Natural killer cell (primary cell): ENCODE measurements at places on chromosomes 5 and 9. TPM values are rescaled to one million over a fixed set of nuclear protein-coding genes. Genes with fewer than 3 reads are reported as not detected.
A peak's percentile ranks its signal among the peaks of the same experiment; 100 is the strongest.

The ZNF658 gene
- total RNA-seq, result 0.97 TPM

The KLHL3 gene
- 13.2 TPM for total RNA-seq

The CLTB gene
- total RNA-seq, result 77.2 TPM

The RALGPS1 gene
- 21.2 TPM for total RNA-seq

The IFNA2 gene
- total RNA-seq, result not detected

The GPR150 gene
- total RNA-seq, result 0.97 TPM

The PTPRD gene
- 0.68 TPM for total RNA-seq

The ARID3C gene
- total RNA-seq, result 0.77 TPM

The SLC1A3 gene
- 1.1 TPM for total RNA-seq

GRCh38 chr9:93261735-93262523 is 78.0 kb downstream of the WNK2 start:
- no peak for DNase-seq

- no peak for DNase-seq
Measured at GRCh38 chr5:69489246-69489645, 3.3 kb upstream of the OCLN start.

DNA sequence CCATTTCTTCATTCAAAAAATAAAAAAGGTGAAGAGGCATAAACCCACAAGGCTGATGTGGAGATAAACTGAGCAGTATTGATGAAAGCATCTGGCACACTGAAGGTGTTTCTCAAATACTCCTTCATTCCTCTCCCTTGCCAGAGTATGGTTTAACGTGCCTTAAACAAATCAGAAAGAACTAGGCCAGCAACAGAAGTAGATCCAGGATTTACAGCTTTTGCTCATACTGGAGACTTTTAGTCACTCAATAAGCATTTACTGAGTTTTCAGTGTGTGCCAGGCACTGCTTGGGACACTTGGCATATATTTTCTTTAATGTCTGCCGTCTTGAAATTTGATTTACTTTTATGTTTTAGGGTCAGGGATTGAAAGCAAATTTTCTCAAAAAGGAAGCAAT is 53.0 kb downstream of the BNC2 start:
- no peak for DNase-seq

- no peak for DNase-seq
Measured at GRCh38 chr5:143017541-143017940, 247.4 kb downstream of the ARHGAP26 start.

GRCh38 chr9:91119142-91119541 is 242.6 kb downstream of the AUH start:
- no peak for DNase-seq

GRCh38 chr5:77637170-77637997 is 1.1 kb downstream of the OTP start:
- no peak for DNase-seq

GRCh38 chr5:100758306-100758705 is 144.8 kb downstream of the ST8SIA4 start:
- DNase-seq, result no peak

GRCh38 chr9:101093620-101094019 is 65.1 kb downstream of the PLPPR1 start:
- no peak for DNase-seq

DNA sequence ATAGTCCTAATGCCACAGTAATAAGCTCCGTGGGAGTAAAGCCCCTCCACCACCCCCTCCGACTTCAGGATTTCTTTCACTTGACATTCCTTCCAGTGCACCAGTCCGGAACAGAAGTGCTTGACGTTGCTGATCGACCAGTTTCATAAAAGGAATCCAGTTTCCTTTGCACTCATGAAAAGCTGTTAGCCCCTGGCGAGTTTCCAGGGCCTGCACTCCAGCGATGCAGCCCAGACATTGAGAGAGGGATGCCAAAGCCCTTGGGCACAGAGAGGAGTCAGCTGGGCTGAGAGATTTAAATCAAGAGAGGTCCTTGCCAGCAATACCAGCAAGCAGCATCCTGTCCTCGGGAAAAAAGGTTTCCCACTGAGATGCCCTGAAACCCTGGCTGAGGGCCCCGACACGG is 170.1 kb downstream of the GABBR2 start:
- DNase-seq, result no peak

GRCh38 chr9:69056191-69056815 is 20.8 kb downstream of the FXN start:
- DNase-seq, result no peak

GRCh38 chr9:136829981-136830885 is 12.0 kb upstream of the AJM1 start:
- no peak for DNase-seq

- DNase-seq, result no peak
Measured at GRCh38 chr5:173582216-173583111, 34.0 kb downstream of the BOD1 start.

GRCh38 chr5:118327389-118327788 is 661.0 kb downstream of the DTWD2 start:
- no peak for DNase-seq

DNA sequence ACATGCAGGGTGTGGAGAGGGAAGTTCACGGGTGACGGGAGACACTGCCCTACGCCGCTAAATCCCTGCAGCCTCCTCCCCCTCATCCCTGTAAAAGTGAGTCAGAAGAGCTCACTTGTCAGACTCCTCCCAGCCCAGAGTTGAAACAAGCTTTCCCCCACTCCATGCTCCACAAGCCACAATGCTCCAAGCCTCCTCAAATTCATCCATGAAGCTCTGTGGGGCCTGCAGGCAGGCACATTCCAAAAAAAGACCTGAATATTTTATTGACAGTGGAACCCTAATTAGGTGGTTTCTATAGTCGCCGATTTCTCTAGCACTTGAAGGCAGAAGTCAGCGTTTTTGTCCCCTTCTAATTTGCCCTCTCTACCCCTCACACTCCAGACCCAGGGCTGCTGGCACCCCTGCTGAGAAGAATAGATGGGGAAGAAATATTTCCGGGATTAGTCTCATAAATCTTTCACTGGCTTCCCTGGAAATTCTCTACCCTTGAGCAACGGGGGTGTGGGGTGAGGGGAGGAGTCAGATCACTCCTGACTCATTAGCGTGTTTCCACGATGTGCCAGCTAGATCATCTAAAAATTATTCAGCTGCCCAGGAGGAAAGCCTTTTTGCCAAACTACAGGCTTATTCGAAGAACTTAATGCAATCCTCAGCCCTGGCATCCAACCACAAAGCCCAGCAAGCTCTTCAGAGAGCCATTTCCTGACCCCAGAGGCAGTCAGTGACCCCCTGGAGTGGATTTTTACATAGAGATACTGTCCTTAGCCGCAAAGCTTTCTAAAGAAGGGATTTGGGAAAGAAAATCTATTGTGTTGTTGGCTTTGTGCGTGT is 97.1 kb downstream of the ENC1 start:
- no peak for DNase-seq

DNA sequence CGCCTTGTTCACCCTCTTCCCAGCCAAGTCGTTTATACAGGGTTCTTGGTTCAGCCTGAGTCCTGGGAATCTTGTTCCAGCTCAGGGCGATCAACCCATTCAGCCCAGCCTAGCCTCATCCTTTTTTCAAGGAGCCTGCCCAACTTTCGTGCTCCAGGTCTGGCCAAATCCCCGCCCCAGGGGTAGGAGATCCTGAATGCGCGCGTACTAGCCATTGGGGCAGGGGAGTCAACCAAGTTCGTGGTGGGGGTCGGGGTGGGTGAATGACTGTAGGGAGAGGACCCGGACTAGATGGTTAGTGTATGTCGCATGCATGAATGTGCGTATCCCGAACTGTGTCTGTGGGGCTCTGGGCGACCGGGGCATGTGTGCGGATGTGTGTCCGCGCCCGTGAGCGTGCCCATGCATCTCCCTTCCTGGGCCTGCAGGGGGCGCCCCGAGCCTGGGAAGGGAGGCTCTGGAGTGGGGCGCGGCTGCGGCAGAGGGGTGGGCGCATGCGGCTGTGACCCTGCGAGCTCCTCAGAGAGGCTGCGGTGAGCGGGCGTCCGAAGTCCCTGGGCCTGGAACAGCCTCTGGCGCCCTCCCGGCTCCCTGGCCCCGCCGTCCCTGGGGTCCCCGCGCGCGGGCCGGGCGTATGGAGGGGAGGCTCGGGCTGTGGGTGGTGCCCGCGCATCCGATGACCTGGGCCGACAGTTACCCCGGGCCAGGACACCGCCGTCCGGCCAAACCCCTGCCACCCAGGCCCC is 8.7 kb downstream of the CCL21 start:
- DNase-seq, result peak; percentile 73

GRCh38 chr5:16871746-16872339 is 64.2 kb downstream of the MYO10 start:
- DNase-seq, result no peak

- DNase-seq, result no peak
Measured at GRCh38 chr9:137728444-137729311, 109.9 kb downstream of the EHMT1 start.

DNA sequence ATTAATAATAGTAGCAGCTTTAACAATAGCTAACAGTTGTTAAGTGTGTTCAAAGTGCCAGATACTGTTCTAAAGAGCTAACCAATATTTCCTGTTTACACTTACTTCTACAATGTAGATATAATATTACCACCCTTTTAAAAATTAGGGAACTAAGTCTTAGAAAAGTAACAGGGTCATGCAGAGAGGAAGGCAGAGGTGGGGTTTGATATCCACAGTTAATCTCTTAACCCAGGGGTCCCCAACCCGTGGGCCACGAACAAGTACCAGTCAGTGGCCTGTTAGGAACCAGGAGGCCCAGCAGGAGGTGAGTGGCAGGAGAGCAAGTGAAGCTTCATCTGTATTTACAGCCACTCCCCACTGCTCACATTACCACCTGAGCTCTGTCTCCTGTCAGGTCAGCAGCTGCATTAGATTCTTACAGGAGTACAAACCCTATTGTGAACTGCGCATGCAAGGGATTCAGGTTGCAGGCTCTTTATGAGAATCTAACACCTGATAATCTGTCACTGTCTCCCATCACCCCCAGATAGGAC is 89.1 kb downstream of the ACTL7B start:
- no peak for DNase-seq

DNA sequence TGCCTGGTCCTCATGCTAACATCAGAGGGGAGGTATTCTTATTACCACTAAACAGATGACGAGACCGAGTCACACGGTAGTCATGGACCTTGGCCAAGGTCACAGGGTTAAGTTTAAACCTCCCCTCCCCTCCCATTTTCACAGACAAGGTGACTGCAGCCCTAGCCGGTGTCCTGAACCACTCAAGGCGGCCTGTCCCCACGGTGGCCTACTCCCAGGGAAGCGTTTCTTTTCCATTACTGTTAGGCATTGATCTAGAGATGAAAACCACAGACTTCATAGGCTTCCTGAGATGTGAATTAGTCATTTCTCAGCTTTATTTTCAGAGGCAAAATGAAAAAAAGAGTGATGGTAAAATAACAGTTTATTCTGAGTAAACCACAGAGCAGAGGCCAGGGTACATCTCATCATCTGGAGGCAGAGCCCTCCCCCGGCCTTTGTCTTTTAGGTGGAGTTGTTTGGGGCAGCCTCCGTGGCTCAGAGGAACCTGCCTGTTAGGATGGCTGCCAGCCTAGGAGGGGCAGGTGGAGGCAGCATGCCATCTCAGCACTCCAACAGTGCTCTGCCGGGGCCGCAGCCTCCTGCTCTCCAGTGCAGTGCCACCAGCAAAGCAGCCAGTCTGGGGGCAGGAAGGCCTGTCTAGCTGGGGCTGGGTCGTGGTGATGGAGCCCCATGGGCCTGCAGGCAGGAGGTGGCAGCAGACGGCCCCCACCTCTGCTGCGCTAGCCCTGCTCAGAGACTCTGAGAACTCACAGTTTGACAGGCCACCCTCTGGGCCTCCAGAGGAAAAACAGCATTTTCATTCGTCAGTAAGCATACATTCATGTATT is 71.2 kb downstream of the RAPGEF1 start:
- peak; percentile 85 for DNase-seq
